Activated CD4-positive, CD25-positive, alpha-beta regulatory T cell treated with anti-CD3 and anti-CD28 coated beads, Interleukin-2, amount 50 U/mL, for 24 hours (primary cell): ENCODE measurements at places on chromosomes 6 and 20.
A peak's percentile ranks its signal among the peaks of the same experiment; 100 is the strongest.

GRCh38 chr6:18598551-18599264 is 211.6 kb downstream of the RNF144B start:
- ATAC-seq = no peak

DNA sequence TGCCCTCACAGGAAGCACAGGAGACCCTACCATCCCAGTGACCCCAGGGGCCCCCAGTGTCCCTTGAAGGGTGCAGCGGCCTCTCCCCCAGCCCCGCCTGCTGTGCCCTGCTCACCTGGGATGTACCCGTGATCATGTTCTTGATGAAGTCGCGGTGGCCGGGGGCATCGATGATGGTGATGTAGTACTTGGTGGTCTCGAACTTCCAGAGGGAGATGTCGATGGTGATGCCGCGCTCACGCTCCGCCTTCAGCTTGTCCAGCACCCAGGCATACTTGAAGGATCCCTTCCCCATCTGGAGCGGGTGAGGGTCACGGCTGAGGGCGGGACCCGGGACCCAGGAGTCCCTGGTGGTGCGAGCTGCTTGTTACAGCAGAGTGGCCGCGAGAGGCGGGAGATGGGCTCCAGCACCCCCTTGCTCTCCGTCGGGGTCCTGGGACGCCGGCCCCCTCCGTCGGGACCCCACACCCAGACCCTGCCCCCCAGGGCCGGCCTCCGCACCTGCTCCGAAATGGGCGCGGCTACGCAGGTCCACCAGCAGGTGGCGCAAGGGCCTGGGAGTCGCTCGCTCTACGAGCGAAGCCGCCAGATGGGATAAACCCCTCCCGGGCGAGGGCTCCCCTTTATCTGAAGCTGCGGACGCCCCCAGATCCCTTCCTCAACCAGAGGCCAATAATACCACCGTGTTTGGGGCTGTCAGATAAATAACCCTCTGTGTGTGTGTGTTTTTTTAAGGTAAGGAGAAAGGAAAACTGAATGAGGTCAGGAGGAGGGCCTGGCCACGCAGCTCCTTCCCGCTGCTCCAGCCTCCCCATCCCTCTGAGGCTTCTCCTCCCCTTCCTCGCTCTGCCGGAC is 2.9 kb downstream of the EEF1A2 start:
- peak; percentile 70 for ATAC-seq

- ATAC-seq = no peak
These were observed 31.2 kb upstream of the MDFI start for GRCh38 chr6:41607036-41607435.

GRCh38 chr20:8342391-8342790 is 210.3 kb downstream of the PLCB1 start:
- ATAC-seq = no peak

DNA sequence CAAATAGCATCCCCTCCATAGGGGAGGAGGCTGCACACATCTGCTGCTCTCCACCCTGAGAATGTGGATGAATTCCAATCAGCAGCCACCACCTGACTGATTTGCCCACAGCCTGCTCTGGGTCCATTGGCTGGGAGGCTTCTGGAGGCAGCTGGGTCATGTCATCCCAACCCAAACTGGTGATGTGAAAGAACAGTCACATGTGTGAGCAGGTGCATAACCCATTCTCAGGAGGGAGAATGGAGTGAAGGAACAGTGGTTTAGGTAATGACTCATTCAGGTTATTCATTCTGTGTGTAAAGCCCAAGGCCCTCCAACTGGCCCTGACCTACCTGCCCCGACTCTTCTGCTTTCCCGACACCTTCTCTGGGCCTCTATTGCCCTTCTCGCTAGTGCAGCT is 90.9 kb upstream of the GCM1 start:
- peak; percentile 47 for ATAC-seq

- ATAC-seq = no peak
These were observed 200.4 kb downstream of the C6orf118 start for GRCh38 chr6:165109011-165109410.

GRCh38 chr6:28489366-28490204 is 26.0 kb downstream of the GPX6 start:
- ATAC-seq = peak; percentile 45

GRCh38 chr6:28980137-28980851 is 24.8 kb downstream of the ZNF311 start:
- ATAC-seq = no peak

- ATAC-seq = no peak
These were observed 45.9 kb upstream of the NOP56 start for GRCh38 chr20:2606507-2607006.

DNA sequence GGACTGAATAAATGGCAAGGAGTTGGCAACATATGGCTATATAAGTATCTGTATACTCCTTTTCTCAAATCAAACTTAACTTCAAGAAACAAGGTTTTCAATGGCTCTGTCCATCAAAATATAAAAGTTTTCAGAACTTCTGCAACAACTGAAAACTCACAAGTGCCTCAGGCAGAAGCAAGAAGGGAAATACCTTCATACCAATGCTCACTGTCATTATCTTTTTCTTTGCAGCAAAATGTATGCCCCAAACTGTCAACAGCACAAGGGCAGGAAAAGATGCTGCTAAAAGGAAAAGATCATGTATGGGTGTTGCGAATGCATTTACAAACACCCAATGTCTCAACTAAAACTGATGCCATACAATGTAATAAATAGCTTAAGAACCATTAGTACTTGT is 45.9 kb downstream of the PTPRK start:
- no peak for ATAC-seq

GRCh38 chr20:23727016-23727415 is 23.7 kb downstream of the CST1 start:
- no peak for ATAC-seq

DNA sequence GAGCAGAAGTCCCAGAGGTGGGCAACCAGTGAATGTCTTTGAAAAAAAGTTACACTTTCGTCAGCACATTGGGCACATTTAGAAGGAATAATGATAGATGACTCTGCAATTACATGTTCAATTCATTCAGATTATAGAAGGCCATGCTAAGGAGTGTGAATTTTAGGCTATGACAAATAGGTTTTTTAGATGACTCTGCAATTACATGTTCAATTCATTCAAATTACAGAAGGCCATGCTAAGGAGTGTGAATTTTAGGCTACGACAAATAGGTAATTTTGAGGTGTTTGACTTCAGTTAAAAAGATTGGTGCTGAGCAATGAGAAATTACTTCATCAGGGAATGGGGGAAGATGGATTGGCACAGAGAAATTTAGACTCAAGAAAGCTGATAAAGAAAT is 744.9 kb upstream of the MMS22L start:
- ATAC-seq = no peak

- ATAC-seq = no peak
These were observed 79.6 kb upstream of the SIRPA start for GRCh38 chr20:1815502-1816085.

- no peak for ATAC-seq
These were observed 98.1 kb upstream of the AKAP12 start for GRCh38 chr6:151141685-151142084.

DNA sequence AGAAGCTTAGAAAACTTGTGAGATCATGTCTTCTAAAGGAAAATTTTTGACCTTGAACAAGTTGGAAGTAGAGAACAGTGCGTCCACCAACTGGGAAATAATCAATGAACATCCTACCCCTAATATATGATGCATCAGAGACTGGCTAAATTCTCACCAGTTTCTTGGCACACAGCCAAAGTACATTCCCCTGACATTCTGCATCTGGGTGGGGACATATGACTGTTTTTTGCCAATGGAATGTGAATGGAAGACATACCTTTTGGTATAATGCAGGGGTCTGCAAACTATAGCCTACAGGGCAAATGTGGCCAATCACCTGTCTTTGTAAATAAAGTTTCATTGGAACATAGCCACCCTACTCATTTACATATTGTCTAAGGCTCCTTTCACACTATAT is 84.7 kb downstream of the HAO1 start:
- no peak for ATAC-seq

- no peak for ATAC-seq
These were observed 39.5 kb upstream of the SDHAF4 start for GRCh38 chr6:70527071-70527737.

- no peak for ATAC-seq
These were observed 34.2 kb upstream of the FRMD1 start for GRCh38 chr6:168113226-168113625.

- ATAC-seq = no peak
These were observed 2.8 kb upstream of the LRRC1 start for GRCh38 chr6:53792016-53792415.

DNA sequence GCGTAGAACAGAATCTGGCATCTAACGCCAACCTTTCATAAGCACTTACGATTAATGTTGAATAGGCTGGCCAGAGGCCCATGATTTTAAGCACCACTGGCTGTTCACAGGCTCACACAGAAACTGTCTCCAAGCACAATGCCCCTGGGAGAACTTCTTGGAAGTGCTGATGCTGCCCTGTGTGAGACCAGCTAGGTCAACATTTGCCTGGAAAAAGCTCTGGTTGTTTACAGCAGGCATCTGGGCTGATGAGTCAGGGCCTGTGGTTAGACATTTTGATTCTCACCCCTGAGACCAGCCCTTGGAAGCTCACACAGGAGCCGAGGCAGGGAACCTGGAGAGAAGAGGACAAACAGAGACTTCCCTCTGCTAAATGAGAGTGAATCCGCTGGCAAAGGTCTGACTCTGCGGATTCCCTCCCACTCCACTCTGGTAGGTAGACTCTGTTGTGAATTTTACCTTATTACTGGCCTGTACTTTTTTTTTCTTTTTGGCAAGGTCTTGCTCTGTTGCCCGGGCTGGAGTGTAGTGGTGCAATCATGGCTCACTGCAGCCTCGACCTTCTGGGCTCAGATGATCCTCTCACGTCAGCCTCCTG is 6.8 kb upstream of the SULF2 start:
- ATAC-seq = no peak

DNA sequence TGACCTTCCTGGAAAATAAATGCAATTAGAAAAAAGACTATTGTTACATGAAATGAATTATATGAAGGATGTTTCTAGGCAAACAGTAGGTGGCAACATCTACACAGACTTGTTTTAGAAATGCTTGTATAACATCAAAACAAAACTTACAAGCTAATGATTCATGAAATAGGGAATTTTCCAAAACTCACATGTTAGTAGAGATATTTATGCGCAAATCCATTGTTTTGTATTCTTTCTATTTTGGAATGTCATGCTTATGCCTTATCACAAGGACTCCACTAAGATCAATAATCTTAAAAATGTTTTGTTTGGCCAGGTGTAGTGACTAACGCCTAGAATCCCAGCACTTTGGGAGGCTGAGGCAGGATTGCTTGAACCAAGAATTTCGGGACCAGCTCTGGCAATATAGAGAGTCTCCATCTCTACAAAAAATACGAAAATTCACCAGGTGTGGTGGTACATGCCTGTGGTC is 32.3 kb upstream of the LGSN start:
- no peak for ATAC-seq

DNA sequence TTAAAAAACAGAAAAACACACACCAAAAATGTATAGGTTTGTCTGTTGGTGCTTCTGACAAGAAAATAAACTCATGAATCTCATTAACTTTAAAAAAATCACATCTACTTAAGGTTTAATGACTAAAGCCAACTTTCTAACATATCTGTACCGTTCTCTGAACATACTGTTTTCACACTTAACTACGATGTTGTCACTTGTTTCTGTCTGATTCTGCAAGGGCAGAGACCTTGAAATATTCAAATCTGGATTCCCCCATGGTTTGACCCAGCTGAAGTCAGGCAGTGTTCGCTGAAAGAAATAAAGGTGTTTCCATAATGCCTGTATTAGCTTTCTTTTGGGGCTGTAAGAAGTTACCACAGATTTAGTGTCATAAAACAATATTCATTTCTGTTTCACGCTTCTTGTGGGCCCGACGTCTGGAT is 2.7 kb upstream of the ASXL1 start:
- ATAC-seq = peak; percentile 53

GRCh38 chr6:4388675-4389074 is 253.3 kb upstream of the ECI2 start:
- no peak for ATAC-seq

GRCh38 chr6:74585753-74586152 is 620.1 kb downstream of the COL12A1 start:
- ATAC-seq = no peak

GRCh38 chr6:34562350-34562749 is 6.2 kb upstream of the SPDEF start:
- no peak for ATAC-seq

- ATAC-seq = no peak
These were observed 151.7 kb downstream of the SOD2 start for GRCh38 chr6:159541296-159541695.

GRCh38 chr20:5131502-5131901 is 4.7 kb downstream of the CDS2 start:
- no peak for ATAC-seq

GRCh38 chr20:23046431-23046830 is 3.0 kb downstream of the THBD start:
- no peak for ATAC-seq

DNA sequence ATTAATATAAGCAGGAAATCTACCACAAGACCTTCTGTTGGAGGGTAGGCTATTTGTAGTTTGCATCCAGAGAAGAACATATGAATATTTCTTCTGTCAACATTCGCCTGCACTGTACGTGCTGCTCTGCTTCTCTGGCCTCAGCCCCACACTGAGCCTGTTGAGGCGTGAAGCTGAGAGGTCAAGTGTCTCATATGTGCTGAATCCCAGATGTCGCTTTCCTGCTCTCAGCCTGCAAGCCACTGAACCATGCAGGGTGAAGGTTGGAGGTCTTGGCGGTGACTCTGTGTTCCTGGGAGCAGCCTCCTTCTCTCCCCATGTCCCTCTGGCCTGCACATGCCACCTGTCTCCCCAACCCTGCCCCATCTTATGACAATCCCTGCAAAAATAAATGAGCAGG is 83.6 kb downstream of the TMEM170B start:
- ATAC-seq = no peak

GRCh38 chr6:160139420-160139851 is 17.8 kb downstream of the SLC22A1 start:
- ATAC-seq = peak; percentile 34

GRCh38 chr20:63567136-63567385 is 7.0 kb downstream of the HELZ2 start:
- no peak for ATAC-seq

DNA sequence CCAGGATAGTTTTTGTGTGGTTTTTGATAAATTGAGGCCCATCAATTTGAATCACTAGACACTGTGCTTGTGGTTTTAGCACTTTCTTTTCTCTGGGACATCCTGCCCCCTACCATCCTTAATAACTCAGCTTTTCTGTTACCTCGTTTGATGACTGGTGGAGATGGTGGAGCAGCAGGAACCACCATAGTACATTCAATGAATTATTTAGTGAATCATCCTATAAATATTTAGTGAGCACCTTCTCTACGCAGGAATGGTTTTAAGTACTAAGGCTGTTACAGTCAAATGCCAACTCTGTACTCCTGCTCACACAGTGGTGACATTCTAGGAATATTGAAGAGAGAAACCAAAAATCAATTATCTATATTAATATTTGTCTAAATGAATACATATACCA is 585.2 kb downstream of the HAO1 start:
- no peak for ATAC-seq

DNA sequence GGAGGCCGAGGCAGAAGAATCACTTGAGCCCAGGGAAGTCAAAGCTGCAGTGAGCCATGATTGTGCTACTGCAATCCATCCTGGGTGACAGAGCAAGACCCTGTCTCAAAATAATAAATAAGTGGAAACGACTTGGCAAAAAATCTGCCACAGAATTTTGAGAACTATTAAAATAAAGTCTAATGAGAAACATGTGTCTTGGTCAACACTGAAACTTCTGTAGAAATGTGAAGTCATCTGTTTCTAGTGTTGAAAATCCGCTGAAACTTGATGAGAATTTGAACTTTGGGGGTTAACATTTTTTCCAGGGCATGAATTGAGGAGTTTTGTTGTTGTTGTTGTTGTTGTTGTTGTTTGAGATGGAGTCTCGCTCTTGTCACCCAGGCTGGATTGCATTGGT is 29.0 kb upstream of the BCLAF1 start:
- ATAC-seq = no peak
